ENCODE measurements at places on chromosomes 5 and 9. TPM values are rescaled to one million over a fixed set of nuclear protein-coding genes. Genes with fewer than 3 reads are reported as not detected.

- DNase-seq: no peak
Observed at GRCh38 chr9:103669296-103669695, 424.8 kb upstream of the SMC2 start.

DNA sequence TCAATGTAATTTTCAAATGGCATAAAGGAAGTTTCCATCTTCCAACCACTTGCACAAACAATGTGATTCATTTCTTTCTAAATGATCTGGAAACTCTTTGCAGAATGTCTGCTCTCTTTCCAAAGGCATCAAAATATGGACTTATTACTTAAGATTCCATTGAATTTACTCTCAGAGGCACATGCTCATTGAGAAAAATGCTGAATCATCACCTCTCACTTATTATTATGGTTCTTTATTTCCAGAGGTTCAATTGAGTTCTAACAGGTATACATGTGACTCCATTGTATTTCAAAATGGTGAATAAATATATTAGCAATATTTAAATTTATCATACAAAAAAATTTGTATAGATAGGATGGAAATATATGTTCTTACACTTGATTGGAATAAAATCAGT lies 1140.6 kb downstream of the EFNA5 start:
- DNase-seq: no peak

SMIM3 gene
- total RNA-seq: 16.6 TPM

GRCh38 chr5:173629628-173630027 lies 13.2 kb upstream of the BOD1 start:
- DNase-seq: no peak

GRCh38 chr5:157545610-157546310 lies 29.8 kb downstream of the ADAM19 start:
- DNase-seq: peak; percentile 68

SLC34A1 gene
- total RNA-seq: not detected

PTPN3 gene
- total RNA-seq: 3.6 TPM
